Activated T-helper 9 cell treated with anti-CD3 and anti-CD28 coated beads, Interleukin-2, amount 50 U/mL, for 16 hours (primary cell): ENCODE measurements at places on chromosomes 1 and 21.

- DNase-seq: no peak
Observed at GRCh38 chr1:181733486-181733885, 250.2 kb downstream of the CACNA1E start.

GRCh38 chr1:157113106-157113505 is 13.5 kb upstream of the ETV3L start:
- DNase-seq: no peak

DNA sequence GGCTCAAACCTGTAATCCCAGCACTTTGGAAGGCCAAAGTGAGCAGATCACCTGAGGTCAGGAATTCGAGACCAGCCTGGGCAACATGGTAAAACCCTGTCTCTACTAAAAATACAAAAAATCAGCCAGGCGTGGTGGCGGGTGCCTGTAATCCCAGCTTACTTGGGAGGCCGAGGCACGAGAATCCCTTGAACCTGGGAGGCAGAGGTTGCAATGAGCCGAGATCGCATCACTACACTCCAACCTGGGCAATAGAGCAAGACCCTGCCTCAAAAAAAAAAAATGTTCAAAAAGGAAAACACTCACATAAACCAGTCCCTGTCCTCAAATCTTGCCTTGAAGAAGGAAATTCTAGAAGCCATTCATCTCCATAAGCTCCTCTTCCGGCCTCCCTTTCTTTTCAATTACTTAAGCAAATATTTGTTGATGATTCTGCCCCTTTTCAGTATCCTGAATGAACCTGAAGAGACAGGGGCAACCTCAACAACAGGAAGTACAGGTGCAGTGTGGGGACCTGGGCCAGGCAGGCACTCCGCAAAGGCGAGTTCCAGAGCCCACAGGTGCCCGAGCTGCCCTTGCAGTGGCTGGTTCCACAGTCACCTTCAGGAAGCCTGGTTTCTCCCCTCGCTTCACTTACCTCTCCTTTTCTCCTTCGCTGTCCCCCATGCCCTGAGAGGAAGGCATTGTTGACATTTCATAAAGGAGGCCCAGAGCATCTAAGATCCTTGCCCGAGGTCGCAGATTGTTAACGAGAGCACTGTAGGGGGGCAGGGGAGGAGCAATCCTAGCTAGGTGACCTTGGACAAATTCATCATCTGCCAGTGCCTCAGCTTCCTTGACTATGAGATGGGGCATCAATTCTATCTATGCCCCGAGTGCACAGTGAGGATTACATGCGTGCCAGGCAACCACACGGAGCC is 8.9 kb upstream of the LEFTY1 start:
- DNase-seq: no peak

DNA sequence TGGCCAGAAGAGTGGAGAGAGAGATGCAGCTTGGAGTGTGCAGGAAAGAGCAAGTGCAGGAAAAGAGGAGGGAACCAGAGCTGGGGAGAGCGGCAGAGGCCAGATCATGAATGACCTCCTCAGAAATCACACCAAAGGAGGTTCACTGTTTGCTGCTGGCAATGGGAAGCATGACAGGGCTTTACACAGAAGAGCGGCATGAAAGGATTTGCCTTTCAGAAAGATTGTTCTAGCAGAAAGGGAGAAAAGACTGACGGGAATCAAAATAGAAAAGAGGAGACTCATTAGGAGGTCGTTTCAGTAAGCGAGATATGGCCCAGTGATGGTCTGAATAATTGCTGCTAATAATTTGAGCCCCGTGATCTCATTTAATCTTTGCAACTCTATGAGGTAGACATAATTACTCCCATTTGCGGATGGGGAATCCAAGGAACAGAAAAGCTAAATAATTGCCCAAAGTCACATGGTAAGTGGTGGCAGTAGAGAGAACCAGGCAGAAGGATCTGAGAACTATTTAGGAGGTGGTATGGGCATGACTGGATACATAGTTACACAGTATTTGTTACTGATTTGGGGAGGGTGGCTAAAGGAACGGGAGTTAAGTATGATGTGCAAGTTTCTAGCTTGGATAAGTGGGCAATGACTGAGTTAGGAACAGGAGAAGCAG is 12.5 kb upstream of the HNRNPR start:
- no peak for DNase-seq

DNA sequence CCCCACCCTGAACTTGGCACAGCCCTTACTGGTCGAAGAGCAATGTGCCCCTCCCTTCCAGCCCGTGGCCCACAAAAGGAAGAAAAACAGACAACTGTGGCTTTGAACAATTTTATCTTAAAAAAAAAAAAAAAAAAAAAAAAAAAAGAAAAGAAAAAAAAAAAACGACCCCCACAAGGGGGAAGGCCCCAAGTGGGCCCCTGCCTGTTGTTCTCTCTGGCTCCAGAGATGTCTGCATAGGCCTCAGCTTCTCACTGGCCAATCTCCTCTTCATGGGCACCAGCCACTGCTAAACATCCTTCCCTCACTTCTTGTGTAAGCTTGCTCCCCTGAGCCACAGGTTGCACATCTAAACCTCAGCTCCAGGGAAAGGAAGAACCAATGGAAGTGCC is 386 bp upstream of the TSTD1 start:
- DNase-seq: no peak

- DNase-seq: peak; percentile 40
Observed at GRCh38 chr1:21295002-21295401, 4.7 kb upstream of the ECE1 start.

DNA sequence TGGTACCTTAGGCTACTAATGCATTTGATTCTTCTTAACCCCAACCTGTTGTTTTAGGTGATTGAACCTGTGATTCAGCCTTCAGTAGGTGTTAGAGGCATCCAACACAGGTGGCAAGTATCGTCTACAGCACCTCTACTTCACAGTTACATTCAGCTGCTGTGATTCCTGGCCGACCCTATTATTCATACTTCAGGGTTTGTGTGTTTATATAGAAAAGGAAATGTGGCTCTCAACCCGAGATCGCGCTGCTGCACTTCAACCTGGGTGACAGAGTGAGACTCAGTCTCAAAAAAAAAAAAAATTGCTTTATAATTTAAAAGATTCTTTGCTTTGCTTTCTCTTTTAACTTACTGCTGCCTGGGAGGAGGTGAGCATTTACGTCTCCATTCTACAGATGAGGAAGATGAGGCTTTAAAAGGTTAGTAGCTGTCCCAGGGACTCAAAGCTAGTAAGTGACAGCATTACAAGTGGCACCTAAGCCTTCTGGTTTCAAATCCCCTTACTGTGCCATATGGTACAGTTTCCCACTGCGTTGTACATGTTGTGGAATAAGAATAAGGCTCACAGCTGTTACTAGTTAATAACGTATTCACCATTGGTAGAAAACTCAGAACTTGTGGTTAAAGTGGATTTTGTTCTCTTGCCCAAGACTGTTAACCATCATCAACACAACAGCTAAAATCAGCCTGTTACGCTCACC is 9.9 kb upstream of the GPR25 start:
- DNase-seq: no peak

DNA sequence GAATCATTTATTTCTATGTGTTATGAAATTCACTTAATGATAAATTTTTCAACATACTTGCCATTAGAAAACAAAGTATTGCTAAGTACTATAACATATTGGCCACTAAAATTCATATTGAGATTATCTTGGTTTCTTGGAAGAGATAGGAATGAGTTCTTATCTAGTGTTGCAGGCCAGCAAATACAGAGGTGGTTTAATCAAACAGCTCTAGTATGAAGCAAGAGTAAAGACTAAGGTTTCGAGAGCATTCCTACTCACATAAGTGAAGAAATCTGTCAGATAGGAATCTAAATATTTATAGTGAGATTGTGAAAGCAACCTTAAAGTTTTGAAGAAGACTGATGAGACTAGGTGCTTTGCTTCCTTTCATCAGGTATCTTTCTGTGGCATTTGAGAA is 37.9 kb upstream of the FOXE3 start:
- DNase-seq: no peak

- no peak for DNase-seq
Observed at GRCh38 chr1:209742409-209743144, 13.3 kb upstream of the TRAF3IP3 start.

DNA sequence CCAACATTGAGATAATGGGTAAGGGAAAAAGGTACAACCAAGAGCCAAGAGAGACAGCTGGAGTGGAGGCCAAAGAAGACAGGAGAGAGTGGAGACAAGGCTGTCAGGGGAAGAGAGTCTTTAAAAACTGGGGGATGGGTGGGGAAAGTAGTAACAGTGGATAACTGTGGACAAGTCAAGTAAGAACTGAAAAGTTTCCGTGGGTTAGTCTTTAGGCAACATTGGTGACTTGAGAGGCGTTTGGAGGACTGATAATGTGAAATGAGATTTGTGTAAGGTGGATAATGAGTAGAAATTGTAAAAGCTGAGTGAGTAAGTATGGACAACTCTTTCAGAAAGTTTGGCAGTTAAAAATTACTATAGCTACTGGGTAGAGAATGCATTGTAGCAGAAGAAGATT is 10.4 kb downstream of the PPP2R5A start:
- no peak for DNase-seq

- no peak for DNase-seq
Observed at GRCh38 chr1:107707111-107707510, 257.9 kb downstream of the VAV3 start.

GRCh38 chr1:28790377-28791035 is 21.5 kb upstream of the OPRD1 start:
- DNase-seq: no peak

DNA sequence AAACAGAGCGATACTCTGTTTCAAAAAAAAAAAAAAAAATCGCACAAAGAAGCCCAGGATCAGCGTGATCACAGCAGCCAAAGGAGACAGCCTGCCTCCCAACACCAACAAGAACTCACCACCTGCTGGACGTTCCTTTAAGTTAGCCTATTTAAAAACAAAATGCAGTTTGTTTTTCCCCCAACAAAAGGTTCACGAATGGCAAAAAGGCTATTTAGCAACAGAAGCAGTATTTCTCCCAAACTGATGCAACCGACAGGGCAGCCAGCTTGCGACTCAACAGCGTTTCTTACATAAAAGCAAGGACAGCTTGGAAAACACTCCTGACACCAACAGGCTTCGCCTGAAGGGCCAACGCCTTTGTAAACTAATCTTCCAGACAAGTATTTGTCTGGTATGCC is 6.8 kb downstream of the SSU72 start:
- DNase-seq: no peak

DNA sequence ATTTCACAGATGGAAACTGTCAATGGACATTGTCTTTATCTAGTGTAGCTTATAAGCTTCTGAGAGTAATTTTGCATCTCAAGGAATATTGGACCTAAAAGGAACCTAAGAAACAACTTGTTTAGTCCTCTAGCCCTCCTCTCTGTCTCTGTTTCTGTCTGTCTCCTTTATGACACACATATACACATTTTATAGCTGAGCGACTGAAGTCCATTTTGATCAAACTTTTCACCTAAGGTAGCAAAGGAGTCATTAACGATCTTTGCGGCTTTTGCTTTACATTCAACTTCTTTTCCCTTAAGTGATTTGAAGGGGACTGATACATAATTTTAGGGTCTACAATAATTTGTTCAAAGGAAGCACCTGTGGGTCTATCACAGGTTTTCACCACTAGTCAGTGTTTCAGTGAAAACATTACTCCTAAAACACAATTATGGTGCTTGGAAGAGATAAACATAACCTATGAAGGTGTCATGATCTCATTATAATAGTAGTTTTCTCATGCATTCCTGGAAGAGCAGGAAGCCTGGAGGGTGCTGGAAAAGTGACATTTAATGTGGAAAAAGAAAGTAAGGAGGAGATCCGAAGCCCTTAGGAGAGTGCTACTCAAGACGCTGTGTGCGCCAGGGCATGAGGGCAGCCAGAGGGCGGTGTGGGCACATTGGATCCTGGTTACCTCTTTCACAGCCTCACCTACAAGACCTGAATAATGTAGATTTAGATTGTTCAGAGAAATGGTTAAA is 248.6 kb downstream of the DNM3 start:
- peak; percentile 34 for DNase-seq

- no peak for DNase-seq
Observed at GRCh38 chr1:207069858-207070506, 16.9 kb downstream of the PFKFB2 start.

DNA sequence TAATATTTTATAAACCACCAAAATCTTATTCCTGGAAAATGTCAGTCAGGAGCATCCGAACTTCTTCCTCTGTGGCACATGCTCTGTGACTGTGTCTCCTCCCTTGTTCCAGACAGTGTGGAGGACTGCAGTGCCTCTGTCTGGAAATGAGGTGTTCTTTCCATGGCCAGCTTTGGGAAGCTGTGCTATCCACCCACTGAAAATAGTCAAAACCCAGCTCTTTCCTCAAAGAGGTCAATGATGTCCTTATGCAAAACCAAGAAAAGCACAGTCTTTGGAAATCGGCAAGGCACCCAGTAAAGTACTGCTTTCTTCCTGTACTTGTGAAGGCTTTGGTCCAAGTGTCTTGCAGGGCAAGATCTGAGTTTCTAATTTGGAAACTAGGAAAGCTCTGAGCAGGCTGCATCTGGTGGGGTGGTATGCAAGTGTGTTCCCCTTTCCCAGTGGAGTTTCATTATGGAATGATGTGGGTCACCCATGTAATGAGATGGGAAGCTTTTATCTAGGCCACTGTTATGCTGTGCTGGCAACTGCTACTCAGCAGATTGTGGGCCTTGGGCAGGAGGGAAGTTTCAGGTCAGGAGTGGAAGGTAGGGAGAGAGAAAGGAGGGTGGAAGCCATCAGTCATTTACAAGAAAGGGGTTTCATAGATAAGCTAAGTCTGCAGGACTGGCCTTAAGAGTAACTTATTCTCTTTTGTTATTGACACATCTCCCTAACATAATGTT is 6.0 kb downstream of the KIAA0040 start:
- no peak for DNase-seq
